ENCODE measurements at places on chromosomes 12 and 14.

DNA sequence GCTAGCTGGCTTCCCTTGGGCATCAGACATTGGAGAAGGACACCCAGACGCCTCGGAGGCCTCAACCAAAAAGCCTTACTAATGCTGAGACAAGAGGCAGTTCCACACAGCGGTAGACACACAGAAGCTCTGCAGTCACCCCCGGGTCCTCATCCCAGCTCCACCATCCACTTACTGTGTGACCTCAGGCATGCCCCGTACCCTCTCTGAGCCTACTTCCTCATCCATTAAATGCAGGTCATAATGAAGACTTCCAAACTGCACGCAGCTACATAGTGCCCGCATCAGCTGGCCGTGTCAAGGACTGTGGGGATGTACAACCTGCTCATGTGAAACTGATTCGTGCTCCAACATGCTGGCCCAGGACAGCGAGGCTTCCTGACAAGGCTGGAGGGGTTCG lies 72.3 kb downstream of the KDM2B start:
- no peak for DNase-seq

DNA sequence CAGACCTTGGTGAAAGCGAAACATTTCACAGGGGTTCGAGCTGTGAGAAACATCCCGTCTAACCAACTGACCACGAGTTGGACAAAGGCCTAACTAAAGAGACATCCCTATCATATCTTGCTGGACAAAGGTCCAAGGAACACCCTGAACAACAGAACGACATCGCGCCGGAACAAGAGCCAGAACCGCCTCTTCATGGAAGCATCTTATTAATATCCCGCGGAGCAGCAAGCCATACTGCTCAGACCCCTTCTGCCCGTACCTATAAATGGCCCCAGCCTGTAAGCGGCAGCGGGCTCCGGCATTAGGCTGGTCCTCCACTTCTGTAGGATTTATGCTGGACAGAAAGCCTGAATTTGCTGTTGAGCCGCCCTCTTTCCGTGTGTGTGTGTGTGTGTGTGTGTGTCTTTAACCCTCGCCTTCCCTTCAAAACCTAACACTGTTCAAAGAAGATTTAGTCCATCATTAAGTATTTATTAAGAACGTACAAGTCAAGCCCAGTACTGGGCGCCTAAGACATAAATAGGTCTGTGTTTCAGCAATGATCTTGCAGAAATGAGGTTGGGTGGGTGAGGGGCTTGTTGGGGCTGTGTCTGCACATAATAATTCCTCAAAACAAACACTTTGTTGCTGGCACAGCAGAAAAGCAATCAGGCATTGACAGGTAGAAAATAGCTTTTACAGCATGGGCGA lies 1.9 kb downstream of the SLC6A15 start:
- DNase-seq: peak; percentile 26

- no peak for DNase-seq
Measured at GRCh38 chr14:100882026-100882967, 21.2 kb downstream of the RTL1 start.

GRCh38 chr14:67311868-67312267 lies 47.7 kb downstream of the ATP6V1D start:
- DNase-seq: no peak

GRCh38 chr12:66066929-66067523 lies 63.5 kb downstream of the LLPH start:
- no peak for DNase-seq

DNA sequence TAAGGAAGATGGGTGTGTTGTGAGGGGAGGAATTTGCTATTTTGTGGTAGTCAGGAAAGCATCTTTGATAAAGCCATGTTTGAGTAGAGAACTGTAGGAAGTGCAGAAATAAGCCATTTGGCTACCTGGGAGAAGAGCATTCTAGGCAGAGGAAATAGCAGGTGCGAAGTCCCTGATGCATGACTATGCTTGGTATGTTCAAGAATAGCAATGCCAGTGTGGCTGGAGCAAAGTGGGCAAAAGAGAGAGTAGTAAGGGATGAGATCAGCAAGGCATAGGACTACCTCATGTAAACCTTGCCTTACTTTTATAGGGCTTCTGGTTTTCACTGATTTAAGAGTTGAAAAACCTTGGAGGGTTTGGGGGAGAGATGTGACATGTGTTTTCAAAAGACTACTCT lies 365.5 kb upstream of the GARIN6 start:
- no peak for DNase-seq

DNA sequence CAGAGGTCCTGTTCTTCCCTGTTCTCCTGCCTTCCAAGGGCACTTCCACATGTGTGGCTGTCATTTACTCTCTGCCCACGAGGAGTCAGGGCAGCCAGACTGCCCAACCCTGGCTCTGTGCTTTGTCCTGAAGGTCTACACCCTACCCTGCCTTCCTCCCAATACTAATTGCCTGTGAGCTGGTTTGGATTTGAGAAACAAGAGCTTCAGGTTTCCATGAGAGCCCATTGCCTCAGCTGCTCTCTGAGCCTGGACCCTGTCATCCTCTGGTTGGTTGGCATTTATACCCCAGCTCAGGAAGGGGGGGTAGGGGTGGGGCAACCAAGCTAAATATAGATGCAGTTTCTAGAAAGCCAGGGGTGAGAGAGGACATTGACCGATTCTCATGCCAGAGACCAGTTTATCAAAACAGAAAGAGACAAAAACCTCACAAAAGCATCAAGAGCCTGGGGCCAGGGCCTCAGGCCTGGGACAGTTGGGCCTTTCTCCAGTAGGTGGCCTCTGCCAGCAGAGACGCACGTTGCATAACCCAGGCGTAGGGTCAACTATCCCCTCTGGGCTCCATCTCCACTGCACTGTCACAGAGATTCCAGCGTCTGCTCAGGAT lies 34.5 kb downstream of the VDR start:
- DNase-seq: peak; percentile 26

DNA sequence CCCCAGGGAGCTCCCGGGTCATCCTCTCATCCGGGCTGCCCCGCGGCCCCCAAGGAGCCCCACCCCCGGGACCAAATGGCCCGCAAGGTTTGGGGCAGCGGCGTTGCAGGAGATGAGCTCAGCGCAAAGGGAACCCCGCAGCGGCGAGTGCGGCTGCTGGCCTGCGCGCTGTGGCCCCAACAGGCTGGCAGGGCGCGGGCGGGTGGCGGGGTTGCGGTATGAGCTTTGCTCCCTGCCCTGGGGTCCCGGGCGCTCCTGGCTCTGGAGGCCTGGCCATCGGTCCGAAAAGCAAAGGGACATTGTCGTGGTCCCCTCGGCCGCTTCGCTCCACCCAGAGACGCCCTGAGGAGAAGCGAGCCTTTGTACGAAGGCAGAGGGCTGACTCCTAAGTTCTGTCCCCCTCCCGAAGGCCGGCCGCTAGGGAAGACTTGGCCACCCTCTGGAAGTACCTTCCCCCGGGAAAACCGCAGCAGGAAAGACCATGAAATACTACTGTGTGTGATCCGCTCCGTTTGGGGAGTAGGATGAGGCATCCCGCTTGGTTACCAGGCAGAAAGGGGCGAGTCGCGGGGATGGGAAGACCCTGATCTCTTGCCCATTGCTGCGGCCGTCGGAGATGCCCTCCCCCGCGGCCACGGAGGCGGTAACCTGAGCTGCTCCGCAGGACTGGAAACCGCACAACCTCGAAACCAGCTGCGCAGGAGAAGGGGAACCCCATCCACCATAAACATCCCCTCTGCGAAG lies 620 bp upstream of the NID2 start:
- peak; percentile 67 for DNase-seq

GRCh38 chr12:51323317-51323960 lies 535 bp downstream of the BIN2 start:
- no peak for DNase-seq

DNA sequence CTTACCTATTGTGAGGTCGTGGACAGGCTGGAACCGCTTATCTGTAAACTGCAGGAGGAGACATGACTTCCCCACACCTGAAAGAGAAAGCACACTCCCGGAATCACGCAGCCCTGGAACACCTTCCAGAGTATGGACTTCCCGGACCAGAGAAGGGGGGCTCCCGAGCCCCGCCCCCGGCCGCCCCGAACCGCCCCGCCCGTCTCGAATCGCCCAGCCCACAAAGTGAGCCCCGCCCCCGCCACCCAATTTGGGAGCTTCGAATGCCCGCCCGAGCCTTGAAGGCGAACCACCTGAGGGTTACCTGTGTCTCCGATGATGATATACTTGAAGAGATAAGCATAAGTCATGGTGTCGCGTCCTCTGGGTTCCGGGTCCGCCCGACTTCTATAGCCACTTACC lies 235 bp downstream of the RAB2B start:
- DNase-seq: no peak

GRCh38 chr12:80041692-80042091 lies 57.6 kb upstream of the OTOGL start:
- peak; percentile 36 for DNase-seq

GRCh38 chr14:68476212-68477109 lies 316.4 kb downstream of the ZFP36L1 start:
- DNase-seq: peak; percentile 98

DNA sequence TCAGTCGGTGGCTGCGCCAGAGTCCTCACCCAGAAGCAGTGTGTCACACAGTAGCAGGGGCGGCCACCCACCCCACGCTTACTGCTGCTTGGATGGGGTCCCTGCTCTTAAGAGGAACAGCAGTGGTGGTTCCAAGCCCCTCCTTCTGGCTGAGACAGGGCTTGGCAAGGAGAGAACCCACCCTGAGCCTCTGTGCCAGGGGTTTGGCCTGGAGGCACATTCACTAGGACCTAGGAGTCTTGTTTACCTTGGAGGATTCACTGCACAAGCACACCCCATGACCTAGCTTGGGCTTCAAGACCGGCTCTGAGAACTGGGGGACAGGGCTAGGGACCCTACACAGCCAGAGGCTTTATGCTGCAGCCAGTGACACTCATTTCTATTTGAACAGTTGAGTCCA lies 78.6 kb downstream of the NT5DC3 start:
- no peak for DNase-seq
